ENCODE measurements at places on chromosomes 12 and 14.

GRCh38 chr14:102696332-102696731 lies 80.9 kb upstream of the TRAF3 start:
- DNase-seq, result no peak

- DNase-seq, result no peak
These were observed 28.3 kb downstream of the PITPNM2 start for GRCh38 chr12:123122626-123123025.

- DNase-seq, result peak; percentile 66
These were observed 768 bp downstream of the PTPN11 start for GRCh38 chr12:112419297-112420133.

DNA sequence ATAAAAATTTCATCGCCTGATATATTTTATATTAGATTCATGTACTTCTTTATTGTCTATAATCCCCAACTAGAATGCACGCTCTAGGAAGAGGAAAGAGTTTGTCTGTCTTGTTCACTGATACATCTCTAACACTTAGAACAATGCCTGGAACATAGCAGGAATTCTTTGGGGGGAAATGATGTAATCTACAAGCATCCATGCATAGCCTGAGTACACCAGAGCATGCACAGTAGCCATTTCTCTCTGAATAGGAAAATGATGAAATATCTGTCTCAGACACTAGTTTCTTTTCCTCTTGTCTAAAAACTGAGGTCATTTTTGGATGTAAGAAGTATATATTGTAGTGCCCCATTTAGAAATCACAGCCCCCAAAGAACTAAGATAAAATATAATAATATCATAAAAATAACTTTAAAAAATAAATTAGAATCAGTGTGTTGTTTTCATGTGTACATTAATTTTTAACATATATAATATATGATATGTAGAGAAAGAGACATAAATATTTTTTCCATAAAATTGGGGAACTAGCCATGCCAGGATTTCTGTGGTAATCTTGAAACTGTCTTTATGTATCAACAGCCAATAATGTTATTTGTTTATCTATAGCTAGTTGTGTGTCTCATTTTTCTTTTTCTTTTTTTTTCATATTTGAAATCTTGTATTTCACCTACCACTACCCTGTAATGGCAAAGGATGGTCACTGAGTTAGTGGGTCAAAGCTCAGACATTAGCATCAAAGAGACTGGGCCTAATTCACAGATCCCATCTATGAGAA lies 155.6 kb upstream of the TMCC3 start:
- peak; percentile 18 for DNase-seq

DNA sequence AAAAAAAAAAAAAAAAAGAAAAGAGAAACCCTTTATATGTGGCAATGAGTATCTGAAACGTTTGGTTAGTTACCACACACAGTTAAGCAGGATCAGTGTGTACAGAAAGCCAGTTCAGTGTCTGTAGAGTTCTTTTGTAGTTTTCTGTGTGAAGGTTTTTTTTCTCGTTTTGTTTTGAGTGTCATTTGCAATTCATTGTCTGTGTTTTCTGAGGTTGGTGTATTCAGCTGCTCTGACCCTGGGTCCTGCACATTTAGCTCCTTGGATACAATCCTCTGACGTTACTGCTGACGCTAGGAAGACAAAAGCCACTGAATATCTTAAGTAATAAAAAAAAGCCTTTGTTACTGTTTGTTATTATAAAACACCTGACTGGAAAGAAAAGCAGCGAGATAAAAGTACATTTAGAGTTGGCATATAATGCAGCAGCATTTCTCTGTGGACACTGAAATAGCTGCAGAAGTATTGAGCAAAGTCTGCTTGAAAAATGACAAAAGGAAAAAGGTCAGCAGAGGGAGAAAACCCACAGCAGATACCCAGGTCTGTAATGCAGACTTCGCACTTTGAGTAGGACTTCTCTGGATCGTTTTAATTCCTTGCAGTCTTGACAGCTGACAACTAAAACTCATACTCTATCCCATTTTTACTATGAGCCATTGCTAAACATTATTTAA lies 89.0 kb downstream of the POLR3B start:
- no peak for DNase-seq

DNA sequence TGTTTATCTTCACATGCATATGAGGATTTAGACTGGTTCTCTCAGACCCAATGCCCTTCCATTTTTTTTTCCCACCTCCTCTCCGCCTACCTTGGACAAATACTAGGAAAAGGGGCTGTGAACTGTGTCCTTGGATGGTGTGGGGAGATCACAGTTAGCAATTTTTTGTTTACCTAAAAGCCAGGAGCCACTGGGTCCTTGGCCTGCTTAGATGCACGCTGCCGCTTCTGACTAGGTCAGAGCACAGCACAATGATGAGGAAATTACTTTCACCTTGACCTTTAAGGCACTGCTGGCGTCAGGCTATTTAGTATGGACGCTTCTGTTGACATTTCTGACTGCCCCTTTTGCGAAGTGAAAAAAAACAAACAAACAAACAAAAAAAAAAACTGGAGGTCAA lies 1.9 kb downstream of the CCDC38 start:
- no peak for DNase-seq

DNA sequence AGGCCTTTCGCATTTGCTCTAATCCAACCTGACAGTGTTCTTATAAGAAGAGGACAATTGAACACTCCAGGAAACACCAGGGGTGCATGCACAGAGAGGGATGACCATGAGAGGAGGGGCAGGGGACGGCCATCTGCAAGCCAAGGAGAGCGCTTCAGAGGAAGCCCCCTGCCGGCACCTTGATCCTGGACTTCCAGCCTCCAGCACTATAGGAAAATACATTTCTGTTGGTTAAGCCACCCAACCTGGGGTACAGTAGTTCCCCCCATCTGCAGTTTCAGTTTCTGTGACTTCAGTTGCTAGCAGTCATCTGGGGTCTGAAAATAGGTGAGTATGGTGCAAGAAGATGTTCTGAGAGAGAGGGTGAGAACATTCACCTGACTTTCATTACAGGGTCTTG lies 64.7 kb downstream of the CLMN start:
- DNase-seq, result no peak

- DNase-seq, result peak; percentile 61
These were observed 120.9 kb upstream of the LMO3 start for GRCh38 chr12:16726879-16727278.
